ENCODE measurements at places on chromosomes 13 and 19.

DNA sequence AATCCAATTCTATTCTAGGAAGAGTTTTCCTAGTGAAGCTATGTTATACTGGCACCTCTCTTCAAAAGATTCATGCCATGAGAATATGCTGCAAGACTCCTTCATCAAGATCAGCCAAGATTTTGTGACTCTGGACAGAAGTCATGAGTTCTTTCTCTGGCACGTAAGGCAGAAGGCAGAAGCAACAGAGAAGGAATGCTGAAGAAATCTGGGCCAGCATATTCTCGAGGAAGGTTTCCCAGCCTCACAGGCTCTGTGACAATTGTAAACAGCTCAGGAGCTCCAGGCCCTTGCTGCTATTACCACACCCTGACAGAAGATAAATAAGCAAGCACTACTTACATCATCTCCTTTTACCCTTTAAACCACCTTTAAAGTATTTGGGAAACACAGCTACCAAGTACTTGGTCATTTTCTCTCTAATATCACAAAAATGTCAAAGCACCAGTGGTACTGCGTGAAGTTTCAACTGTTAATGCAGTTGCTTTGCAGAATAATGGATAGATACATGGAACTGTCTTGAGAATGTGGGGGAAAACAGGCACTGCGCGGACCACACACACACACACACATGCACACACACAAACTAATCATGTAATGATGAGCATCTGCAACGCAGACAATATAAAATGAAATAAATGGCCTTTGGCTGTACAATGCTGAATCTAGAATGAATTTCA is 55.4 kb downstream of the INTS6 start:
- DNase-seq, result no peak

DNA sequence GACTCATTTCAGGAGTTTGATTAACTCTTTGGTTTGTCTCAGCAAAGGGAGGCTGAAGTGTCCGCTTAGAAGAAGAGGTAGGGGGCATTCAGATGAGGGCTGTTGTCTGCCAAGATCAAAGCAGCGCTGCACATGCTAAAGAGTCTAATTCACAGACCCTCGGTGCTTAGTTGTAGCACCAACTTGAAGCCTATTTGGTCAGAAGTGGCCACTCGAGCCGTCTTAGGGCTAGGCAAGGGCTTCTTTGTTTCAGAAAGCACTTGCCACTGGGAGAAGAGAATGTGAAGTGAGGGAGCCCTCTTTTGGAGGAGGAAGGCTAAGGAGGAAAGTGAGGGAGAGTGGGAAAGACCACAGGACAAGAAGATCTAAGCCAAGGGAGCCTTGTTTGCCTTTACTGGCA is 313.4 kb upstream of the TMTC4 start:
- no peak for DNase-seq

DNA sequence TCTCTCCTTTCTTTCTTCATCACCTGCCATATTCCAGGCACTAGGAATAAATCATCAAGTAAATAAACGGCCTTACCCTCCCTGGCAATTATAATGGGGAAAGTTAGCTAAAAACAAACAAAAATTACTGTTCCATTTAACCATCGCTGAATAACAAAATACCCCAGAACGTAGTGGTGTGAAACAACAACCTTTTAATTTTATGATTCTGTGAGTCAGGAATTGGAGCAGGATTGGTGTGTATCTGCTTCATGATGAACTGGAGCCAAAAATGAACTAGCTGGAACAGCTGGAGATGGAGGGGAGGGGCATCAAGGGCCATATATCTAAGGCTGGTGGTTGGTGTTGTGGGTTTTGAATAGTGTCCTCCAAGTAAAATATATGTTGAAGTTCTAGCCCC is 3.7 kb upstream of the CADM4 start:
- no peak for DNase-seq

DNA sequence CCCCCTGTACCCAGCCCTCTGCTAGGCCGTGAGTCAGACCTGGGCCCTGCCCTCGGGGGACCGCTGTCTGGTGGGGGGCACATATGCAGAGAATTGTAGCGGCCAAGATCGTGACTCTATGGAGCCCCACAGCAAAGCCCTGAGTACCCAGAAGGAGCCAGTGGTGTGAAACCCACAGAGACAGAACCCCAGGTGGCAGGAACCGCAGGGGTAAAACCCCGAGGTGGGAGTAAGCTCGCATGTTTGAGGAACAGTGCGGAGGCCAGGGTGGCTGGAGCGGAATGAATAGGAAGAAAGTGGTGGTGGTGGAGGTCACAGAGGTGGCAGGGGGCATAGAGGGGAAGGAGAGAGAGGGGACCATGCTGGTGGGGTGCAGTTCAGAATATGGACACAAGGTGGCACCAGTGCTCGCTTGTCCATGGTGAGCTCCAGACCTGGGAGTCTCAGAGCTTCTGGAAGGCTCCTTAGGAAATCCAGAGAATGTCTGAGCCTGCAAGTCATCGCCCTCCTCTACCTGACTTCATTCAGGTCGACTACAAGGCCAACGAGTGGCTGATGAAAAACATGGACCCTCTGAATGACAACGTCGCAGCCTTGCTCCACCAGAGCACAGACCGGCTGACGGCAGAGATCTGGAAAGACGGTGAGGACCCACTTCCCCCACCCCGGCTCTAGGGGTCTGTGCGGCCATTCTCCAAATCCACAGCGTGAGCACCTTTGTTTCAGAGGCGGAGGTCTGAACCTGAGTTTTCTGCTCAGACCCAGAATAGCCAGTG is 48.9 kb downstream of the MYH14 start:
- DNase-seq, result no peak

GRCh38 chr13:82912564-82912963 is 969.7 kb downstream of the SLITRK1 start:
- no peak for DNase-seq

DNA sequence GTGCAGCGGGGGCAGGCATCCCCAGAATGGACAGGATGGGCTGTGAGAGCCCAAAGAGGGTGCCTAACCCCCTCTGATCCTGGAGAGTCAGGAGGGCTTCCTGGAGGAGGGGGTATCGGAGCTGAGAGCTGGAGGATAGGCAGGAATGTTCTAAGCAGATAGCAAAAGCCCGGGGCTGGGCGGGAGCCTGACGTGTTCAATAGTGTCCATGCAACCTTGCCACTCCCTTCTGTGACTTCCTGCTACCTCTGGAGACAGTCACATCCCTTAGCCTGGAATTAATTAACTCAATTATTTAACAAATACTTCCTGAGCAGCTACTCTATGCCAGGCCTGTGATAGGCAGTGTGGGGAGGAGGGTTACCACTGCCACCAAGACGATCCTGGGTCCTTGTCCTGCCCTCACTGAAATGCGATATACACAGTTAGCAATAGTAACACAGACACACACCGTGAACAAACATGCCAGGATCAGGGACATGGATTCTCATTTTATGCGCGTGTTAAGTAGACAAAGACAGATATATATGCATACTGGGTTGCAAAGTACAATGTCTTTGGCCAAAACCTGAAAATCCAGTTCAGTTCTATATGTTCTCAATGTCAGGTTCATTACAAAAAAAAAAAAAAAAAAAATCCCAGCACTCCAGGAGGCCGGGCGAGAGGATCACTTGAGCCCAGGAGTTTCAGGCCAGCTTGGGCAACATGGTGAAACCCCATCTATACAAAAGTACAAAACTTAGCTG is 10.7 kb downstream of the AP2S1 start:
- DNase-seq, result no peak

GRCh38 chr19:49395581-49396407 is 7.7 kb downstream of the KASH5 start:
- DNase-seq, result no peak

DNA sequence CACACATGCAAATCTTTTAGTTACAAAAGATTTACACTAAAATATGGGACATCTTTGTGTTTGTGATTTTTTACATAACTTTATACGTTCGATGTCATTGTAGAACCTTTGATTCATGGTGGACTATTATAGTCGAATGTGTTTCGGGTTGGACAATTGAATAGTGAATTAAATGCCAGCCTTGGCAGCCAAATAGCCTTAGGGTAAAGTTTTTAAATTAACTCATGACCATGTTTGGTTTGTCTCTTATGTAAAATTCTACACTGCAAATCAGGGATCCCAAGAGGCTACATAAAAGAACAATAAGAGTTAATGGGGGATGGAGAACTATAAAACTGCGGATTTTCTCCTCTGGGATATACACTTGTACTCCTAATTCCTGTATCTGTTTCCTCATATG is 1735.6 kb upstream of the SPRY2 start:
- no peak for DNase-seq

- DNase-seq, result no peak
These were observed 804.6 kb downstream of the SLITRK6 start for GRCh38 chr13:84994582-84994981.

DNA sequence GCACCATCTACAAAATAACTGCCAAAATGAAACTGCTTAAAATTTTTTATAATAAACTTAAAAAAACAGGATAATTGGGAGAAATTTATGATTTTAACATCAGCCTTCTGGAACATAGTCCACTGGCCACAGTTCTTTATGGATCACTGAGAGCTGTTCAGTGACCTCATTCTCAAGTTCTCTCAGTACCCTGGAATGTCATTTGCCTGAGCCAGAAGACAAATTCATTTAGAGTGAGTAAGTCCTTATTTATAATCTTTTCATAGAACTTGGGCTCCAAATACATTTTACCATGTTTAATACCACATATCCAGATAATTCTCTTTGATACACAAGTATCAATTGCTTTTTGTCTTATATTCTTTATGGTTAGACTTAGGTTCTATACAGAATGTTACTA is 87.6 kb downstream of the CAB39L start:
- no peak for DNase-seq

GRCh38 chr13:29907670-29908069 is 57.3 kb upstream of the UBL3 start:
- no peak for DNase-seq

DNA sequence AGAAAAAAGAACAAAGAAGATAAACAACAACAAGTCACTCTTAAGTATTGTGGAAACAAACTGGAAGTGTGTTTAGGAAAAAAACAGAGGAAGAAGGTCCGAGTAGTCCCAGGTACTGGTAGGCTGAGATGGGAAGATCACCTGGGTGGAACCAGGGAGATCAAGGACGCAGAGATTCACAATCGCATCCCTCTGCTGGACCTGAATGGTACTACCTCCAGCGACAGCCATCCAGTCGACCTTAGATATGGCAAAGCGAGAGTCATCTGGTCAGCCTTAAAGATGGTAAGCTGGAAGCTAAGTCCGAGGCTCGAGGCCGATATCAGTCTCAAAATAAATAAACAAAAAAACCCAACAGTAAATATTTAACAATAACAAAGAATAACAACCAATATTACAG is 44.9 kb upstream of the ZNF91 start:
- no peak for DNase-seq

DNA sequence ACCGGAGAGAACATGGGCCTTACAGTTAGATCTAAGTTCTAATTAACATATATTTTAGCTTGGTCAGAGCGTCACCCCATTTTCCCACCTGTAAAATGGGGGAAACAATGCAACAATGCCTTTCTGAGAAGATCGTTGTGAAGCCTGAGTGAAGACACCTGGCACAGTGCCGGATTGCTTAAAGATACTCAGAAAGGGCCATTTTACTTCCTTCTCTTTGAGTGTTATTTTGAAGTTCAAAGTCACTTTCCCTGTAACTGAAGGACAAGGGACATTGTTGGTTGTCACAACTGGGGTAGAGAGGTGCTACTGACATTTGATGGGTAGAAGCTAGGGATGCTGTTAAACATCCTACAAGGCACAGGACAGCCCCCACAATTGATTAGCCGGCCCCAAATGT is 28.1 kb downstream of the HSPH1 start:
- no peak for DNase-seq

DNA sequence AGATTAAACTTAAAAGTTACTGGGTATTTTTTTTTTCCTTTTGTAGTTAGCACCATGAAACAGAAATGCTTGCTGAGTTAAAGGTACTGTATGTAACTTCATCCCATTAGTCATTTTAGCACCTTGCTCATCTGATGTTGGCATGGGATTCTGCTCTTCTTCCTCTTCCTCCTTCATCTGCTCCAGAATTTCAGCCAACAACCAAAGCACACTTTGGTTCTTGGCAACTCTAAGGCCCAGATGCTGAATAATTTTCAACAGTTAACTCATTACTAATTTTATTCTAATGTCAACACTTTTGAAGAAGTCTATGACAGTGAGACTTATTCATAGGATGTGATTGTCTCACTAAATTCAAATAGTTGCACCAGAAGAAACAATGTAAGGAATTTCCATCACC is 359.2 kb downstream of the KCTD12 start:
- DNase-seq, result no peak

- peak; percentile 86 for DNase-seq
These were observed 69.8 kb upstream of the SERP2 start for GRCh38 chr13:44303681-44304432.

DNA sequence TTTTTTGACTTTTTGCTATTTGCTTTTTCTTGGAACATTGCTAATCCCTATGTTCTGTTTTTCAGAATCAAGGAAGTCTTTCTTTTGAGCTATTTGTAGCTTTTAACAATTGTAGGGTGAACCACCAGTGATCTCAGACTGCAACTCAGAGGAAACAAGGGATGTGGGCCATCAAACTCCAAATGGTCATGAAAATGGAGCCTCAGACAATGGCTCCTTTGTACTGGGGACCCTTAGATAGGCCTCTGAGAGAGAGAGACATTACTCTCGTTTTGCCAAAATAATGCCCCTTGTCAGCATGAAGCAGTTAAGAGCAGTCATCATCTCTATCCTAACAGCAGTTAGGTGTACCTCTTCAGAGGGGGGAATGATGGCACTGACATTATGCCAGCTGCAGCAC is 56.4 kb upstream of the GJB6 start:
- no peak for DNase-seq

GRCh38 chr13:112969692-112970338 is 801 bp downstream of the MCF2L start:
- DNase-seq, result no peak

DNA sequence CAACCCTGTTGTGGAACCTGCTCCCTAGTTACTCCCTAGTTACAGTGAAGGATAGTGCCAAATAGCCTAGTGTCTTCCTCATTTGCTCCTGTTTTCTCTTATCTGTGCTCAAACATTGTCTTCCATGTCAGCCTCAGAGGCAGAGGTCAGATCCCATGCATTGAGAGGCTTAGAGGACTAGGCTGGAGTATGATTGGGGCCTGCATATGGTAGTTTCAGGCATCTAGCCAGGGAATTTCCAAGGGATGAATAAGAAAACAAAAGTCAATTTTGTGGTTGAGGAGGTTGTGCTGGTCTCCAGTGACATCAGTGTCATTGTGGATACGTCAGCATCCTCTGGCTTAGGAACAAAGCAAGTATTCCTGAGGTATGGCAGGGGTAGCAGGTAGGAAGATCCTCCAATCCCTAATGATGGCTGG is 9.4 kb downstream of the ZNF546 start:
- DNase-seq, result no peak

GRCh38 chr13:108561149-108561548 is 68.3 kb upstream of the MYO16 start:
- DNase-seq, result no peak

- no peak for DNase-seq
These were observed 36.2 kb upstream of the SLC46A3 start for GRCh38 chr13:28754698-28755545.

All from vagina (tissue), 2 donors.